H54 (cell line): ENCODE measurements at places on chromosomes 5 and 9.

DNA sequence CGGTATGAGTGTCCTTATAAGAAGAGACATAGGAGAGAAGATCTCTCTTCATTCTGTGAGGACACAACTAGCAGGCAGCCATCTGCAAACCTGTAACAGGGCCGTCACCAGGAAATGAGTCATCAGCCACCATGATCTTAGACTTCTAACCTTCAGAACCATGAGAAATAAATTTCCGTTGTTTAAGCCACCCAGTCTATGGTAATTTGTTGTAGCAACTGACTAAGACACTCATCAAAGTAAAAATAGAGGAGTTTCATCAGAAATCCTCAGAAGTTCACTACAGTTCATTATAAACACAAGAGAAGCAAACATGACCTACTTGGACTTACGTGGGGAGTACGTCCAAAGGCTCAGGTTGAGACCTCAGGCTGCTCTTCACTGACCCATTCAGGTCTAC, 357.7 kb downstream of the SEMA5A start:
- DNase-seq = peak; percentile 27

- DNase-seq = no peak
Measured at GRCh38 chr9:36791222-36791950, 218.7 kb downstream of the MELK start.

- no peak for DNase-seq
Measured at GRCh38 chr9:123329329-123329955, 26.6 kb upstream of the CRB2 start.

GRCh38 chr5:78483809-78484521, 123.5 kb downstream of the SCAMP1 start:
- no peak for DNase-seq

DNA sequence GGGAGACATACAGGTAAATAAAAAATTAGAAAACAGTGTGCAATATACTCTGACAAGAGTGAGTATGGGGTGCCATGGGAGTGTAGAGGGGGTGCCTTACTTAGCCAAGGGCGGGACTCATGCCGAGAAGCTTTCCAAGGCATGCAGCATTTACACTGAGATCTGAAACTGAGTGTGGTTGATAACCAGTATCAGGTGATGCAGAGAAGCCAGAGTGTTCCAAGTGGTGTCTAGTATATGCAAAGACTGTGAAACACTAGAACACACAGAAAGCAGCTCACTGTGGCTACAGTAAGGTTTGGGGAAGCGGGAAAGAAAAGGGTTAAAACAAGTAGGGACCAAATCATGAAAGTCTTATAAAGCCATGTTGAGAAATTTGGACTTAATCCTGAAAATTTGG, 30.5 kb upstream of the ERBIN start:
- DNase-seq = no peak

DNA sequence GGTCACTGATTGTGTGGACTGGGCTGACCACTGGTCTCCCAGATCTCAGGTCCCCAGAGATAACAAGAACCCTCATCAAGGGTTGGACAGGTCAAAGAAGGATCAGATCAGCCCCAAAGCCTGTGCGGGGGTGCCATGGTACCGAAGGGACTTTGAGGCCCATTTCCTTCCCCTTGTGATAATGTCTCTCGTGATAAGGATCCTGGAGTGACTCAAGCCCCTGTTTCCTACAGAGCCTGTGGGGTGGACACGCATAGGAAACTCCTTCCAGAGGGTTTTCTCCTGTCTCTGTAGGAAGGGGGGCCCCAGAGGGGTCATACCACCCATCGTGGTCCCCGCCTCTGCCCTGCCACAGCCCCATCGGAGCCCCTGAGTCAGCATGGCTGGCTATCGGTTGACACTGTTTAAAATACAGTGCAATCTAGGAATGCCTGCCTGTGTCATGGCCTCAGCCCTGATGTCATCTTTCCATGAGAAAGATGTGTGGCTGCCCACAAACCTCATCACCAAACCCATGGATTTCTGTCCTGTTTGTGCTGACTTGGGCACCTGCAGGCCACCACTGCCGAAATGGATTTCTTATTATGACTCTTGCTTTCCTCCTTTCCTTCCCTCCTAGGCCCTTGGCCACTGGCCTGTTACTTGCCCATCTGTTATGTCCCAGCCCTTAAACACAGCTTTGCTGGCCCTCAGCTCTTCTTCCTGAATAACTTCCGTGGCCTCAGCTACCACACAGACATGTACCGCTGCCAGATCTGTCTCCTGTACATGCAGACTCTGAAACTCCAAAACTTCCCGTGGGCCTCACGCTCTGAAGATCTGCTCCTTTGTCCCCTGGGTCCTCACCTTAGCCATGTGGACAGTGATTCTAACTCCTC, 2.9 kb upstream of the CSF2 start:
- DNase-seq = no peak

DNA sequence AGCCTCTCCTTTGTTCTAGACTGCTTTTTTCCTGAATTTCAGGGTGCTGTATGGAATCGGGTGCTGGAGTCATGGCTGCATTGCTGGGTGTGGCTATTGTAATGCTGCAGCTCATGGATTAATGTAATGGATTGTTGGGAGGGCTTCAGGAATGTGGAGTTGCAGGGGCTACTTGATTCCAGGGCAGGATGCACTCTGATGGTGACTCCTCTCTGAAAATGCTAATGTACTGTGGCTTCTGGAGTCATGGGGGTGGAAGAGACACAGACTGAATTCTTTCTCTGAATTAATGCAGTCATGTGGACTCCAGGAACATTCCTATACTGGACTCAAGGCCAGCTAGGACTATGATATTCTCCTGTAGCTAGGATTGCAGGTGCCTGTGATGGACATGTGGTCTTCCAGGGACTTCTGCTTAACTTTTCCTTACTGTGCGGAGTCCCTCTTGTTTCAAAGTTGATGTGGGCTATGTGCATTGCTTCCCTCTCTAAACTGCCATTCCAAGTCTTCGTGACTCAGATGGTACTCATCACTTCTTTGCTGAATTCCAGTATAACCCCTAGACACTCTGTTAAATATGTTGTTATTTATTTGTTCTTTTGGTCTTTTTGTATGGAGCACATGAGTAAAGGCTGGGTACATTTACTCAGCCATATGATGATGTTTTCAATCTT, 396.2 kb downstream of the KCTD16 start:
- peak; percentile 9 for DNase-seq

DNA sequence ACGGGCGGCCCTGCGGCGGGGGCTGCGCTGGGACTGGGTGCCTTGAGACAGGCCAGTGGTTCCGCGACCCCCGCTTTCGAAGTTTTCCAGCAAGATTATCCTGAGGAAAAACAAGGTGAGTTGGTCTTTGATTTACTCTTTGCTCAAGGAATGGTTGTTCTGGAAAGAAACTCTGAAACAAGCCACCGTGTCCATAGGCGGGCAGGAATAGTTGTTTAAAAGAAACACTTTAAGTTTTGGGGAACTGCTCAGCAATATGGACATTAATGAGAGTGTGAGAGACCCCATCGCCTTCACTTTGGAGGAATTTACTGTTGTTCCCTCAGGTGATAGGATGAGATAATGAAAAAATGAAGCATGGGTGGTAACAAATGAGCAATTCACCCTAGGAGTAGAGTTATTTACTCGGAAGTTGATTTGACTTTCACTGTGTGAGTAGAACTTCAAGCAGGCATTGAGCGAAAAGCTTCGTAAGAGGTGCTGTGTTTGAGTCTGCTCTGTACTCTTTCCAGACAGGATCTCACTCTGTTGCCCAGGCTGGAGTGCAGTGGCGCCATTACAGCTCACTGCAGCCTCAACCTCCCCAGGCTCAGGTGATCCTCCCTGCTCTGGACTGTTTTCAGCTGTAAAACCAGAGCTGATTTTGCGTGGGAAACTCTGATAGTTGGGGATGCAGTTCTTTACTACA, 1.1 kb downstream of the DMRTA1 start:
- DNase-seq = no peak

DNA sequence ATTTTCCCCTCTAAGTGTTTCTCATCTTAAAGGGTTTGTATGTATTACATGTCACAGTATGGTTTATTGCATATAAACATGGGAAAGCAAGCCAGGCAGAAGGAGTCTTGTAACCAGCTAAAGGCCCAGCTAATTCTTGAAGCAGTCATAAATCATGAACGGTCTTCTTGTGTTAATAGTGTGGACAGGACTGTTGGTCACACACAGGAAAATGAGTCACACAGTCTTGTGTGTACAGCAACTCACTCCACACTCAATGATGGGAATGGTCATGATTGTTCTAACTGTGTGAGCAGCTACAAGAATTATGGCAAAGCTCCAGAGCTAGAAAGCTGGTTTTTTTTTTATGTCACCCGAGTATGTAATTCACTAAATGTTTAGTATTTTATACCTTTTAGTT, 123.9 kb downstream of the GHR start:
- no peak for DNase-seq

DNA sequence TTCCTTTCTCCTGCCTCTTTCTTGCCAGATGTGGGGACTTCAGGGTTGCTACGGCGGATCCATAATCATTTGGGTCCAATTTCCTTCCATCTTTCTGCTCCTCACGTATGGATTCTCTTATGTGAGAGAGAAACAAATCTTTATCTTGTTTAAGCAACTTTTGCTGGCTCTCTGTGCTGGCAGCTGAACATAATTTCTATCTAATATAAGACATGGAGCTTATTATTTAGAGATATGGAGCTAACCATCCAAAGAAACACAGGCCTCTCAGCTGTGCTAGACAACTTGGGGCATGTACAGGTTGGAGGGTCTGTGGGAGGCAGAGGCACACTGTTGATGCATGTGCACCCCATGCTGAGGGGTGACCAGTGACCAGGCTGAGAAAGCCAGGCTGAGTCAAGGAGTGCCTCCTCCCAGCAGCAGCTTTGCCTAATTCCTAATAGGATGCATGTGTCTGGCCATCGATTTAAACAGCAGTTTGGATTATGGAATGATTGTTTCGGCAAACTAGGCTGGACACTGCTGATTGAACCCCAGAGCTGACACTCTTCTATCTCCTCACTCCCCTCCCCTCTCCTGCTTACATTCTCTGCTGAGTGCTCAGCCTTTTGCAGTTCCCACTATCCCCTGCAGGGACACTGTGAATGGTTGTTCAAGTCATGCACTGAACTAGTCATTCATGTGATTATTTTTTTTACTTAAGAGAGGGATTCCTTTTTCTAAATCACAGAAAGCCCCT, 195.8 kb downstream of the ERCC6L2 start:
- DNase-seq = peak; percentile 75

- no peak for DNase-seq
Measured at GRCh38 chr5:115857057-115857479, 15.3 kb downstream of the AP3S1 start.

DNA sequence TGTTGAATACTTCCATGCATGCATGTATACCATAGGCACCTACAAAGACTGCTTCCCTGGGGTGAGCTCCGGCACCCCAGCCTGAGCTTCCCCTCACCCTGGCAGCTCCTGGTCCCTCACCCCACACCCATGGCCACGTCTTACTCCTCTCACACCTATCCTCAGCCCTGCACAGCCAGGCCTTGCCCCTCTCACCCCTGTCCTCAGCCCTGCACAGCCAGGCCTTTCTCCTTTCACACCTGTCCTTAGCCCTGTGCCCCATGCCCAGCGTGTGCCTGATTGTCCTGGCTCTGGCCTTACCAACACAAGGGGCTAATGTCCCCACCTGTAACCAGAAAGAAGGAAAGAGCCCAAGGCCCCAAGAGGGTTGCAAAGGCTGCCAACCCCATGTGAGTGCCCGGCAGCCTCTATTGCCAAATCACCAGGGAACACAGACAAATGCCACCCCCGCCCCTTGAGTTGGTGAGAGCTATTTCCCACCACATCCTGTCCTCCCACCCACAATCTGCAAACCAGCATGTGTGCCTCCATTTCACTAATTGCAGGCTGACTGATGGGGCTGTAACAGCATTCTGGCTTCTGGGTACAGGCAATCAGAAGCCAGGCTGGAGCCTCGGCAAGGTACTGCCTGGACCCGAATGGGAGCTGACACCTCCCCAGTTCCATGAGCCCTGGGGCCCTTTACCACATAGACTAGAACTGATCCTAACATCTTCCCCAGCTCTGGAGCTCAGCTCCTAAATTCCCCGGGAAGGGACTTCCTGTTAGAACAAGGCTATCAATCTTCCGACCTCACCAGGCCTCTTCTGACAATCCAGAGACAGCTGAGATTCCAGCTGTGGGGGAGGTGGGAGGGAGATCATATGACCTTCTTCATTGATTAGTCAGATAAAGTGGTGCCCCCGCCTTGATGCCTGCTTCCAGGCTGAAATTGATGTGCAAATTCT, 78.2 kb downstream of the FAM114A2 start:
- DNase-seq = no peak

DNA sequence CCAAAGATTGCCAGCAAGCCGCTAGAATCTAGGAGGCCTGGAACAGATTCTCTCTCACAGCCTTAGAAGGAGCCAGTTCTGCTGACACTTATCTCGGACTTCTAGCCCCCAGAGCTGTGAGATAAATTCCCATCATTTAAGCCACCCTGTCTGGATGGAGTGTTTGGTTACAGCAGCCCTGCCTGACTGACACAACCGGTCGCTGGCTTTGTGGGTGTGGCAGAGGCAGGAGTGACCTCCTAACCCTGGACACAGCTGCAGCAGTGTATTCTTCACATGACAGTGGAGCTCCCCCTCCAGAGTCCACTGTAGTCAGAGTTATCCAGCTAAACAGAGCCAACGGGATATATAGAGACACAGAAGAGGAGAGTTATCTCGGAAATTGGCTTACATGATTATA, 21.2 kb upstream of the IL17B start:
- DNase-seq = no peak

- DNase-seq = no peak
Measured at GRCh38 chr9:127158786-127159324, 36.4 kb upstream of the ANGPTL2 start.

DNA sequence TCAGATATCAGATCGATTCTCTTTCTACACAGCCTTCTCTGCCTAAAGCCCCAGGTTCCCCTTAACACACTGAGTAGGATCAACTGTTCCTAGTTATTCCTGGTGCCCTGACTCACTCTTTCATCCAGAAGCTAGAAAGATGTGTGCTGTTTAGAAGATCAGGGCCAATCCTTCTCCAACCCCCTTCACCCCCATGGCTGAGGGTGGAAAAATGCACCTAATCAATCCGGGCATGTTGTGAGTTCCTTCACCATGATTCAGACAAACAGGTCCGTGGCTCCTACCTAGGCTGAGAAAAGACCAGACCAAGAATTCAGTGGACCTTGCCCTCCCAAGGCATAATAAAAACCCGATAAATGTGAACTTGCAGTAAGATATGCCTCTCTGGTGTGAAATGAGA, 85.4 kb upstream of the EQTN start:
- no peak for DNase-seq

- no peak for DNase-seq
Measured at GRCh38 chr5:59424515-59424914, 469.0 kb downstream of the PDE4D start.

- DNase-seq = peak; percentile 81
Measured at GRCh38 chr9:112486221-112487007, at the start of gene KIAA1958. Gene KIAA1958 (plus strand): TSS chr9:112486827. CDS start chr9:112574081, 87,254 bp downstream.

- DNase-seq = no peak
Measured at GRCh38 chr9:107839371-107839770, 349.8 kb upstream of the KLF4 start.

DNA sequence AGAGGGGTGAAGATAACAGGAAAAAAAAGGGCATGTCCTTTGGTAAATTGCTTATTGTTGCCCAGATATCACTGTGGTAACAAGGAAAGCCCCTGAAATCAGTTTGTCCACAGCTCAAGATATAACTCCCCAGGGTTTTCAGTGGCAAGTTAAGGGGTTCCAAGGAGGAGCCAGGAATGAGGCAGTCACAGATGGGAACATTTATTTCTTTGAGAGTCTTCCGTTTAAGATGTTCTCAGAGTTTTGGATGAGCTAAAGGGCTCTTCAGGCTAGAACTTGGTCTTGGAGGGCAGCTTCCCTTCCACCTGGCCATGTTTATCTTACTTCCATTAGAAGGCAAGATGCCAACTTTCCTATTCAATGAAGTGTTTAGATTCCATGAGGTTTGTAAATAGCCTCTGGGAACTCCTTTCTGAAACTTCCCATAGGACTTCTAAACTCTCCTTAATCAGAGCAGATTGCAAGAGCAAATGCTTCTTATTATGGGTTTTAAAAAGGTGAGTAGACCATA, 277.6 kb upstream of the TNC start:
- no peak for DNase-seq
